Anterior cingulate cortex (tissue), 58 donors: ENCODE measurements at places on chromosomes 16 and 17.

DNA sequence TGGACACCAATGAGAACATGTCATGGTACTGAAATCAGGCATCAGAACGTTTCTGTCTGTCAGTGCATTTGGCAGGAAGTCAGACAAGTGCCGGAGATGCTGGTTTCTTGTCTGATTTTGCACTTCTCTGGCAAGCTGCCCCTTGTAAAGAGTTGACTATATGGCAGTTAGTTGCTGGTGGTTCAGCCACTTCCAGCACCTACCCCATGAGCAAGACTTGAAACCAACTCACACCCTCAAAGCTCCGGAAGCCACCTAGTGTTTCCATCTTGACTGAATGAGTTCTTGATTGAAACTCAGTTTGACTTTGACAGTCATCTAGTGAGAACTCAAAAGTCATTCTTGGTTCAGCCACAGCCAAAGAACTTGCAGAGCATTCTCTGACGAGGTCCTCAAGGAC lies 225.1 kb downstream of the SPECC1 start:
- no peak for DNase-seq

- DNase-seq = peak; percentile 30
Measured at GRCh38 chr16:53131363-53132071, 76.7 kb downstream of the CHD9 start.

DNA sequence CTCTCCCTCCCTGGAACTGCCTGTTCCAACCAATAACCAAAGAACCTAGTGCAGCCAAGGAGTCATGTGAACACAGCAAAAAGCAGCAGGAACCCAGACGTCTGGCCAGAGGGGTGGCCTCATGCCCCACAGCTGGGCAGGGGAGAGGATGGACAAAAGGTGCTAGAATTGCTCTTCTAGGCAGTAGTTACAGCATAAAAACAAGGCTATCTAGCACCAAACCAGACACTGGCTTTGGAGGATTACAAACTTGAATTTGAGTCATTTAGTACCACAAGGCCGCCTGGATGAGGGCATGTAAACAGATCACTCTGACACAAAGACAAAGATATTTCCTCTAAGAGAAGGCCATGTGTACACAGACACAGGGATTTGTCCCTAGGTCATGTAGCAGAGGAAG lies 423.3 kb upstream of the MAF start:
- no peak for DNase-seq

- DNase-seq = no peak
Measured at GRCh38 chr16:79618041-79618691, 17.6 kb upstream of the MAF start.

- no peak for DNase-seq
Measured at GRCh38 chr16:64363039-64363438, 758.8 kb downstream of the CDH11 start.
